Pericardium fibroblast (primary cell): ENCODE measurements at places on chromosomes 13 and 19. TPM values are rescaled to one million over a fixed set of nuclear protein-coding genes. Genes with fewer than 3 reads are reported as not detected.

TMEM255B gene
- total RNA-seq: 1.6 TPM in 1 of 2 replicates, not detected in the other

ARMC6 gene
- total RNA-seq: 30.0 and 31.7 TPM in 2 replicates

GRK1 gene
- total RNA-seq: not detected in 2 replicates

PKN1 gene
- total RNA-seq: 97.4 and 115 TPM in 2 replicates

ASPDH gene
- not detected in 2 replicates for total RNA-seq

NALCN gene
- total RNA-seq: 0.85 and 3.9 TPM in 2 replicates

YJU2 gene
- 14.0 and 16.1 TPM in 2 replicates for total RNA-seq

WASF3 gene
- total RNA-seq: 12.8 and 21.8 TPM in 2 replicates

RUBCNL gene
- not detected in 2 replicates for total RNA-seq
